Activated T-cell treated with anti-CD3 and anti-CD28 coated beads for 24 hours (primary cell): ENCODE measurements at places on chromosomes 5 and 9.

- no peak for DNase-seq
Observed at GRCh38 chr5:43316421-43316820, 3.2 kb upstream of the HMGCS1 start.

- DNase-seq = no peak
Observed at GRCh38 chr5:139557811-139558210, 3.3 kb upstream of the UBE2D2 start.

GRCh38 chr5:34534523-34535103 is 121.5 kb upstream of the RAI14 start:
- DNase-seq = no peak

DNA sequence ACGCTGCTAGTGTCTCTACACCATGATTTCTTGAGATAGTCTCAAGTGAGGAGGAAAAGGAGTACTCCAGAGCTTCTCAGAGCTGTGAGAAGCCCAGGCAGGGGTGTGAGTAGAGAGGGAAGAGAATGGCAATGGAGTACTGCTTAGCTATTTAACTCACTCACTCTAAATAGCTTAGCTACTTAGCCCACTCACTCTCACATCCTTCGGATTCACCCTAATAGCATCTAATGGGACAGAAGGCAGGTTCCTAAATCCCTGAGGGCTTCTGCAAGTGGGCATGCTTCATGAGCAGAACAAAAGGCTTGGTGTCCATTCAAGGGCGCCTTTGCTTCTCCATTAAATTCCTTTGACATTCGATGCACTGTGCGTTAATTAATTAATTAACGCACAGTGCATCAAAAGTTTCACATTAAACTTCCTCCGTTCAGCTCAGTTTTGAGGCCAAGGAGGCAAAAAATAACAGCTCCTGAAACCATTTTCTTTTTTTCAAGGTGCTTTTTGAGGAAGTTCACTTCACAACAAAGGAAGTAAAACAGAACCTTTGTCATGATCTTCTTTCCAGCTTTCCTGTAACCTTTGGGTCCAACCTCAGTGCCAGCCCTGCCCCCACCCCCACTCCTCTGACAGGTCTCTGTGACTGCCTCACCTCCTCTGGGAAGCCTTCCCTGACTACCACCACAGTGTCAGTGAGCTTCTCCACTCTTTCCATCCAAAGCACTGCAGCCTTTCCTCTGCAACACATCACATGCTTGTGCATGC is 294.0 kb downstream of the SEC61B start:
- DNase-seq = no peak

DNA sequence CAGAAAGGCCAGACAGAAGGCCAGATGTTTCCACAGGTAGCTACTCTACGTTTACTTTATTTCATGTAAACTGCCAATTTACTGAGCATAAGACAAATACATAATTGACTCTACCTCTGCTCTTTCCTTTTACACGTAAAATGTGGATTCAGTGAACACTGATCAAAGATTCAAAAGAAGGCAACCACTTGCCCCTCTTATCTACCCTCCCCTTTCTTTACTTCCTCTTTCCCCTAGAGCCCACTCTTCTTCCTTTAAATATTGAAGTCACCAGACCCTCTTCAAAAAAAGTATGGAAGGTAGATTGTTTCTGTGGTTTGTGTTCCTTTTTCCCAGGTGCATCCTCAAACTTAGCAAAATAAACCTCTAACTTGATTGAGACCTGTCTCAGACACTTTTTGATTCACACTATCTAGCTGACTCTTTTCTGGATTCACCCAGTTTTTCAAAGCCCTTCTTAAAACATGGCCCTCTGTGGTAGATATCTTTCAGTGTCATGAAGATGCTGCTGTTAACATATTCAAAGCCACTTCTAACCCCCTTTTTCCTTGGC is 6.7 kb downstream of the FAM114A2 start:
- no peak for DNase-seq

GRCh38 chr5:149654231-149654630 is 72.9 kb downstream of the ARHGEF37 start:
- no peak for DNase-seq

DNA sequence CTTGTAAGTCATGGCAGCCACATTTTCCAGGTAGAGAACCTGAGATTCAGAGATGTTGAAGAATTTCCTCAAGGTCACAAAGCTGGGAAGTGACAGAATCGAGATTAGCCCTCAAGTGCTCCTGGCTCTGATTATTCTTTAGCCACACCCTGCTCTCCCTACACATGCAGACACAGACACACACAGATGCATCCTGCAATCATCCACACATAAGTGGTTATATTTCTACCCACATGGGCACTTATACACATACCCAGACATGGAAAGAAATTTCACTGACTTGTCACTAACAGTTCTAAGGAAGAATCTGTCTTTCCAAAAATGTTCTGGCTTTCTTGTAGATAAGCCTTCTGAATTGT is 32.2 kb upstream of the GALNT10 start:
- DNase-seq = no peak

DNA sequence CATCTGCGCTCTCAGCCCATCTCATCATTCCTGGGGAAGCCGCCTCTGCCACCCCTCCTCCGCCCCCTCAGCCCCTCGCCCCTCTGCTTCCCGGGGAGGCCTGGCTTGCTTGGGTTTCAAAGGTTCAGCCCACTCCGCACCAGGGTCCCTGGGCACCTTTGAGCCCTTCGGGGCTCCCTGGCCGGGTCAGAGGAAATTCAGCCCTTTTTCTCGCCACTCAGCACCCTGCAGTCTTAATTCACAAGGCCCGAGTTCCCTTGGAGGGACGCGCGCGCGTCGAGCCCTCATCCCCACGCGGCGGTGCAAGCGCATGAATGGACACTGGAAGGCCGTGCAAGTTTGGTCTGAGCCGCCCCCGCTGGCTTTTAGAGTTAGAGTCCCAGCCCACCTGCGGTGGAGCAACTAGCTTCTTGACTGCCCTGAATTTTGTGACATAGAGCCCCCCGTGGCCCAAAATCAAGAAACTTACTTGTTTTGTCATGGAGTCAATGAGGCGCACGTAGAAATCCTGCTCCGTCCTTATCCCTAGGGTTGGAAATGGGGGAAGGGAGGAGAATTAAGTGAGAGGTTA is 4.5 kb downstream of the EBF1 start:
- no peak for DNase-seq

DNA sequence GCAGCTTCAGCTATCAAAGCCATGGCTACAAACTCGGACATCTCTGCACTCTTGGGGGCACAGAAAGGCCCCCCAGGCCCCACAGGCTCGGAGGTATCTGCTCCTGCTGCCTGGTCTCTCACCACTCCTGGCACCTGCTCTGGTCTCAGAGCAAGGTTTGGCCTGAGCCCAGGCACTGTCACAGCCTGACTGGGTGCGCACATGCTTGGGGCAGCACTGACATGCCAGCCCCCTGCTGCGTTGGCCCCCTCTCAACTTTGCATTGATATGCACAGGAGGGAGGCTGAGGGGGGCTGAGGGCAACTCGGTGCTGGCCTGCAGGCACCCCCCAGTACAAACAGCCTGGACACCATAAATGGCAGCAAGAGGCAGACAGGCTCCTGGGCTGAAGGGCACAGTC is 27.1 kb upstream of the GHR start:
- no peak for DNase-seq

DNA sequence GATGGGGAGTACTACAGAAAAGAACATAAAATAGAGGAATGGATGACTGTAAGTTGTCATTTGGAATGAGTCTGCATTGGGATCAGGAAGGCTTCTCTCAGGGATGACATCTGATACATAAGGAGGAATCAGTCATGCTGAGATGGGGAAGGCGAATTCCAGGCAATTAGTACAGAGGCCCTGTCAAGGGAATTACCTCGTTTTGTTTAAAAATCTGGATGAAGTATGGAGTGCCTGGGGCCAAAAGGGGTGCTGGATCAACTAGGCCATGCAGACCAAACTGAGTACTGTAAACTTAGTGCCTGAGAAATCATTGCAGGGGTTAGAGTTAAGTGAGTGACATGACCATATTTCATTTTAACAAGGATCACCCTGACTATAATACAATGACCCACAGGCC is 30.5 kb downstream of the JAKMIP2 start:
- DNase-seq = no peak

DNA sequence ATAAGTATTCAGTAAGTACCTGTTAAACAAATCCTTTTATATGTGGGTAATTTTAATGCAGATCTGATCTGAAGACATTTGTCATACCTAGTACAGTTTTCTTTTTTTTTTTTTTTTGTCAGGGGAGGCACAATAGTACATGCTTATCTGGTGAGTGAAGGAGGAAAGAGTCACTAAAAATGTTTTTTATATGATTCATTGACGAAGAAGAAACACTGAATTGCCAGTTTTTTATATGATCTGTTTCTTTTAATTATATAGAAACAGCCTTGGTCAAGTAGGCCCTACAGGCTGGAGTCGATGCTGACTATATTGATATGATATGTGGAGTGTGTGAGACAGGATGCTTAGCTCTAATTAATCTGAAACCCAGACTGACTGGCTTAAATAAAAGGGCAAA is 315.2 kb downstream of the PSAT1 start:
- DNase-seq = no peak

GRCh38 chr5:80072103-80073073 is 37.2 kb downstream of the THBS4 start:
- DNase-seq = no peak

DNA sequence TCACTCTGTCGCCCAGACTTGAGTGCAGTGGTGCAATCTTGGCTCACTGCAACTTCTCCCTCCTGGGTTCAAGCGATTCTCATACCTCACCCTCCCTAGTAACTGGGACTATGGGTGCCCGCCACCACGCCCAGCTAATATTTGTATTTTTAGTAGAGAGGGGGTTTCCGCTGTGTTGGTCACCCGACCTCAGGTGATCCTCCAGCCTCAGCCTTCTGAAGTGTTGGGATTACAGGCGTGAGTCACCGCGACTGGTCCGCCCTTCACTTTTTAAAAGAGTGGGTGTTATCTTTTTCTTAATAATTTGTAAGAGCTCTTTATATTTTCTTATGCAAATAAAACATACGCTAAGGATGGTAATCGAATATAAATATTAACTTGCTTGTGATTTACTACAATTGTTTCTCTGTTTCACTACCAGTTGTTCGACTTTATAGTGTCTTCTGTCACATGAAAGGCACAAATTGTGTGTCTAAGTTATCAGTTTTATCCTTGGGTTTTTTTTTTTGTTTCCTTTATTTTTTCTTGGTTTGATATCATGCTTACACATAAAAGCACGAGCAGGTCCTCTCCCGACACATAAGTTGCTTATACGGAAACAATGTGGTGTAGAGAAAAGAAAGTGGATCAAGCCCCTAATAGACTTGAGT is 1.9 kb upstream of the GPBP1 start:
- DNase-seq = no peak

GRCh38 chr9:100499866-100500265 is 26.9 kb downstream of the TMEFF1 start:
- no peak for DNase-seq

- no peak for DNase-seq
Observed at GRCh38 chr9:131105952-131106351, 9.6 kb downstream of the AIF1L start.

DNA sequence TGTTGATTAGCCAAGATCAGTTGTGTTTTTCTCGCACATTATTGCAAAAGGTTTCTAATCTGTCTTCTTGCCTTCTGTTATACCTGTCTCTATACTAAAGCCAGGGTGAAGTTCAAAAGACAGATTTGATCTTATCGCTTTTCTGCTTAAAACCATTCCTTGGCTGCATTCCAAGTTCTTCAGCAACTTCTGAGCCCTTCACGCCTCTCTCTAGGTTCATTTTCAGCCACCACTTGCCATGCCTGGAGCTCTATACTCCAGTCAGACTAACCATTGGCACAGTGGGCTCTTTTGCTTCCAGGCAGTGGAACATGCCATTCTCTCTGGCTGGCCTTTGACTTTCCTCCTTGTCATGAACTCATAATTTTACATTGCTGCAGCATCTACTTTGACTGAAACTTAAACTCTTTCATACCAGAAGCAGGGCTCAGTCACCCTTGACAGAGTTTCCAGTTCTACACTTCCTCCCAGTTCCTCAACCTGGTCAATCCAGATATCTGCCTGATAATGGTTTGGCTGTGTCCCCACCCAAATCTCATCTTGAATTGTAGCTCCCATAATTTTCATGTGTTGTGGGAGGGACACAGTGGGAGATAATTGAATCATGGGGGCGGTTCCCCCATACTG is 114.4 kb downstream of the SLC12A2 start:
- DNase-seq = no peak

GRCh38 chr9:16431666-16432392 is 438.6 kb downstream of the BNC2 start:
- no peak for DNase-seq

GRCh38 chr5:86175224-86175623 is 442.5 kb upstream of the COX7C start:
- no peak for DNase-seq

DNA sequence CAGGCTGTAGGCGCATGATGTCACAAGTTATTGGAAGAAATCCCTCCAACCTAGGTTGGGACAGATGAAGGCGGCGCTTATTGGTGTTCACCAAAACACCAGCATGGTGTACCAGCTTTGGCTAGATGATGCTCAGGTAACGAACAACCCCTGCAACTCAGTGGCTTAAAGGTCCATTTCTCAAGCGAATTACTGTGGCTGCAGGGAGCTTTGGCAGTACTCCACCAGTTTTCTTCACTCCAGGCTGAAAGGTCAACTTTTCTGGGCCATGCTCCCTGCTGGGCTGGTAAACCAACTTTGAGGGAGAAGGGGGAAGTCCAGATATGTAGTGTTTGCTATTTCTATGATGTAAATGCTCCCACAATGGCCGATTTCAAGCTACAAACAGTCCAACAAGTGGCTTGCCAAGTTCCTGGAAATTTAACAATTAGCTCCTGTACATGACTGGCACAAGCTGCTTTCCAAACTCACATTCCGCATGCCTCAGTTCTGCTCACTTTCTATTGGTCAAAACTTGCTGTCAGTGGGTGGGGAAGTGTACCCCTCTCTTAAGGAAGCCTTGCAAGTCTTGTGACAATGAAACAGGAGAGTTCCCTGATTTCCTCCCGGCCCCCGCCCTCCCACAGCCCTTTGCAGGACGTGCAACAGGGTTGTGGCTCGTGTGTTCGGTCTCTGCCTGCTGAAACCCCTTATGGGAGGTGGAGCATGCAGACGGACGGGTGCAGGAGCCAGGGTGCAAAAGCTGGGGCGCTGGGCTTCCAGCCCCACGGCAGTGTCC is 588 bp upstream of the ZBED3 start:
- no peak for DNase-seq
